ENCODE measurements at places on chromosomes 7 and 10. TPM values are rescaled to one million over a fixed set of nuclear protein-coding genes. Genes with fewer than 3 reads are reported as not detected.

Gene RPA3
- total RNA-seq: 26.3 TPM

- DNase-seq: no peak
These were observed 77.1 kb downstream of the DNAJC1 start for GRCh38 chr10:21926358-21926925.

DNA sequence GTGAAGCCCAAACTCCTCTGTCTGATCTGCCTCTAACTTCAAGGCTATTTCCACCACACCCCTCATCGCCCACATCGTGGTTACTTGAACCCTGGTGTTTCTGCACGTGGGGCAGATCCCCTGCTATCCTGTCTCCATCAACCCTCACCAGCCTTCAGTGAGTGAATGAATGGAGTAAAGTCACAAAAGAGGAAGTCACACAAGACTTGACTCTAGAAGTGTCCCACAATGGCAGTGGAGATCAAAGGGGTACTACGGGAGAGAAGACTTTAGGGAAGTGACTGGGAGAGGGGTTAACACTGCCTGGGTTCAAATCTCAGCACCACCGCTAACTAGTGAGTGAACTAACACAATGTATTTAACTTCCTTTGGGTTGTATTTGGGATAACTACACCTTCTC lies 85.9 kb downstream of the COBL start:
- no peak for DNase-seq

DNA sequence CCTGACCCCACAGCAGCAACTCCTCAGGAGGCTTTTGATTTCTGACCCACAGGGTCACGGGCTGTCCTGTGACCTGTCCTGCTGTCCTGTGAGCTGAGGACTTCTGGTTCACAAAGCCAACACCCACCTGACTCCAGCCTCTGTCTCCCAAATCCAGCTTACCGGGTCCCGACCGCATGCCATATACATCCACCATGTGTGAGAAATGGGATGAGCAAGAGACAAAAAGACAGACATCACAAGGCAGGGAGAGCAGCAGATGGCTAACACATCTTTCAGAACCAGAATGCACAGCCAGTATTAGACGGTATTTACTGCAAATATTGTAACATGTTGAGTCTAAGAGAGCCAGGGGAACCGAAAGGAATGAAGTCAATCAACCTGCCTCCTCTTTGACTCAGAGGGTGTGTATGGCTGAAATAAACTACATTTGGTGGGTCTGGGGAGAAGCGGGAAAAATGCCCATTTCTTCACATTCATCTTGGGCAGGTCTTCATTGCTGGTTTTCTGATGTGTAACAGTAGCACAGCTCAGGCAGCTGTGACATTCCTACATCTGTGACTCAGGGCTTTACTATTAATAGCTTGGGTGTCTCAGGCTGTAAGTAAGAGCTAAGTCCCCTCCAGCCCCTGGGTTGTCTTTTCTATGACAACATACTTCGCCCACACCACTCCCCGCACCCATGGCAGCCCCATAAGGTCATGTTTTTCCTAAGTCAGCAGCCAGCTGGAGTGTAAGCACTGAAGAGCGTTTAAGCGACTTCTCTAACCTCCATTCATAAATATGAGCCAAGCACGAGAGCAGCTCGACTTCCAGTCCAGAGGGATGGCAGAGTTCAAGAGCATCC lies 25.0 kb downstream of the ABLIM1 start:
- no peak for DNase-seq

Gene SMO
- total RNA-seq: 24.8 TPM

GRCh38 chr7:95688931-95689495 lies 83.3 kb upstream of the DYNC1I1 start:
- DNase-seq: no peak

- no peak for DNase-seq
These were observed 70.4 kb upstream of the ATRNL1 start for GRCh38 chr10:115022733-115023132.

Gene CCDC201
- not detected for total RNA-seq

- DNase-seq: no peak
These were observed 14.0 kb downstream of the HUS1 start for GRCh38 chr7:47965456-47965855.

DNA sequence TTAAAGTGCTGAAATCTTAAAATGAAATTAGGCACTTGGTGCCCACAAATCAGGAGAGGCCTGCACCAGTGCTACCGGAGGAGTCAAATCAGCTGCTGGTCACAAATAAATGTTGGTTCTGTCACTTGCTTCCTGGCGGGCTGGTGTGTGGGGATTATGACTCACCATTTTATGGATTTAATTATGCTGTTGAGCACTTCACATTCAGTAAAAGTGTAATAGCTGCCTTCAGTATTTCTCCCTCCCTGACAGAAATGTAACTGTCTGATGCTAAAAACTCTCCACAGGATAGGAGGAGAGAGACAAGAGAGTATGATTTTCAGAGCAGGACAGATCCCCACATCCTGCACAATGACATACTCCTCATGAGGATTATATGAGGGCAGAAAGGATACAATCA lies 186.0 kb downstream of the JAZF1 start:
- no peak for DNase-seq

DNA sequence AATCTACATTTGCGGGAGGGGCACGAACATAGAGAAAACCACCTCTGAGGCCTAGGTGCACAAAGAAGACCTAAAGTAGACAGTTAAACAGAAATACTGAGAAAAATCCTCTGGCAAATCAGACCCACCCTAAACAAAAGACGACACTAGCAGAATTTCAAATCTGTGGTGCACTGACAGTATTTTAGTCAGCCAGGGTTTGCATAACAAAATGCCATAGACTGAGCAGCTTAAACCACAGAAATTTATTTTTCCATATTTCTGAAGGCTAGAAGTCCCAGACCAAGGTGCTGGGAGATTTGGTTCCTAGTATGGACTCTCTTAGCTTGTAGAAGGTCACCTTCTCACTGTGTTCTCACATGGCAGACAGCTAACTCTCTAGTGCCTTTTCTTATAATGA lies 26.3 kb downstream of the IPMK start:
- DNase-seq: no peak

DNA sequence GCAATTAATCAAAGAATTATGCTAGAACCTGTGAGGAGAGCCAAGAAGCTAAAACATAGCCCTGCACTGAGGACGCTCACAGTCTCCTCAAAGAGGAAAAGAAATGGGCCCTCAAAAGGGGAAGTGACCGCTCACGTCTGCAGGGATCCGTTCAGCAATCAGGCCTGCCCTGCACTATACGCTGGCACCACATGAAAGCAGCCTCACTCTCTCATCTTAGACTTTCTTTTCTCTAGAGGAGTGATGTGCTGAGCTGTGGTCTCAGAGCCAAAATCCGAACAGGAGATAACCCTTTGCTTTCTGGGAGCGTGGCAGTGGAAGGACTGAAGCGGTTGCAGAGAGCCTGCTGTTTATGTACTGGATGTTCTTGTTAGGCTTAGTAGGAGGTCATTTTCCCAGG lies 6.3 kb upstream of the IL2RA start:
- DNase-seq: no peak

Gene CALU
- total RNA-seq: 96.0 TPM

Gene TACC2
- total RNA-seq: 49.1 TPM

GRCh38 chr7:121084748-121085336 lies 96.3 kb downstream of the CPED1 start:
- no peak for DNase-seq

Data from sciatic nerve (tissue), 2 donors.